ENCODE measurements at places on chromosomes 16 and 17. TPM values are rescaled to one million over a fixed set of nuclear protein-coding genes. Genes with fewer than 3 reads are reported as not detected.

DNA sequence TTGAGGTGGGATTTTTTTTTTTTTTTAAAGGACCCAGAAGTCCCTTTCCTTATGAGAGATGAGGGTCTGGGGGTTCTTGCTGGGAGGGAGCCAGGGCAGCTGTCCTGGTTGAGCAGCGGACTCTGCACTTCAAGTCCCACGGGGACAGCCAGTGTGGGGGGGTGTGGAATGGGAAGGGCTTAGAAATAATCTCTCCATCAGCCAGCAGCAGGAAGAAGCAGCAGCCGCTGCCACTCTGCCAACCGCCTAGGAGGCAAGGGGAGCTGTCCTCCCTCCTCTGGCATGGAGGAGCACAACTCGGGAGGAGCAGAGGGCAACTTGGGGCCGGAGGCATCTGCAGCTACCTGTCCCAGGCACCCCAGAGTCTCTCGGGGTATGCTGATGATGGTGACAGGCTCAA, at the start of gene KCNG4:
Gene KCNG4, minus strand, starts transcription at position 104 of the 400 bp plus-strand sequence. CDS start 2,527 bp downstream, outside the sequence.
- DNase-seq = no peak

DNA sequence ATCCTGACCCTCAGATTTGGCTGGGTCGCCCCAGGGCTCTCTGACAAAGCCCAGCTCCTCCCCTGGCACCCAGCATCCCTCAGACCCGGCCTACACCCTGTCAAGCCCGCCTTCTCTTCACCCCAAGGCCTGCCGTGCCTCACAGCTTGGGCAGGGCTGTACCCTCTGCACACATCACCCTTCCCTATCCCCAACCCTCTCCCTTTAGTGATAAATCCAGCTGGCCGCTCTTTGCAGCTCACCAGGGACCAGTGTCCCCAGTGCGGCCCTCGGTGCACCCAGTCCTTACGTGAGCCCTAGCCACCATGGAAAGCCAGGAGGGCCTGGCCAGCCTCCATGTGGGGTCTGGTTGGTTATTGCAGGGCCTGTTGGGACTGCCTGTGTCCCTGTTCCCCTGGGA, 74.5 kb downstream of the RAI1 start:
- DNase-seq = no peak

The SPATA32 gene
- not detected for polyA plus RNA-seq

DNA sequence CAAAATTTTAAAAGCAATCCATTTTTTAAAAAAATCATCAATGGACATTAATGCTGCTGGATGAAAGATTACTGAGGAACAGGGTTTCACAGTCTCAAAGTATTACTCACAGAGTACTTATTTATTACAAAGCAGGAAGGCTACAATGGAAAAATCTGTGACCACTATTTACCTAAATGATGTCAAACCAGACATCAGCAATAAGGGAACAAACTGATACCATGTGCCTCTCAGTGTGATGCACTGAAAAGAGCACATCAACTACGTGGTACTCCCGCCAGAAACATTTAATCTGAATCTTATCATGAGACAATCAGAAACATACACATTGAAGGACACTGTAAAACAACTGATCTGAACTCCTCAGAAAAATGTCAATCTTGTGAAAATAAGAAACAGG, 124.2 kb downstream of the PARN start:
- no peak for DNase-seq

The CCL4 gene
- 8.4 TPM for polyA plus RNA-seq

- DNase-seq = no peak
Measured at GRCh38 chr16:79926451-79927205, 326.1 kb upstream of the MAF start.

DNA sequence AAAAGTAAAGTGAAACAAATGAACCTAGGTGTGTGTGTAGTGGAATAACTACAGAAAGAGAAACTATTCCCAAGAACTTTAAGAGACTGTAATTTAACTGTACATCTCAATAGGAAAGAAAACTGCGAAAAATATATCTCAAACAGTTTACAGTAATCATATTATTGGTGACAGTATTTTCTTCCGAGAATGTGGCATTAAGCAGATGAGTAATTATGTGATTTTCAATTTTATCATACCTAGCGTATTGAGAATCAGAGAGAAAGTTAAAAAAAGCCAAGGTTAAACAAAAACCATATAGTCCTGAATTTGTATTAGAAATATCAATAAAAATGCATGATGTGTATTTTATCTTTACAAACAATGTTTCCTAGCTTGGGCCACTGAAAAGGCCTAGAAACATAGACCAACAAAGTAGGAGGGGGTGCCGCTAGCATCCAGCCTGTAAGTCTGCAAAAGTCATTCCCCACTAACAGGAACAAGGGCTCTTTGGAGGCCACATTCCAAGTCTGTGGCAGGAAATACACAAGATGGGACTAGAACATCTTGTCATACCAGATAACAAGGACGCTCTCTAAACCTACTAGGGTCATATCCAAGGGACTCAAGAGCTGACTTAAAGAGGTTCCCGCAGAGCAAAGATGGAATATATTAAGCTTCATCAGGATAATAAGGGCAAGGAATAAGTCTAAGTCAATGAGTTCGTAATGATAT, 20.5 kb downstream of the RNF157 start:
- no peak for DNase-seq

GRCh38 chr17:15233022-15233805, 31.9 kb downstream of the PMP22 start:
- DNase-seq = no peak

DNA sequence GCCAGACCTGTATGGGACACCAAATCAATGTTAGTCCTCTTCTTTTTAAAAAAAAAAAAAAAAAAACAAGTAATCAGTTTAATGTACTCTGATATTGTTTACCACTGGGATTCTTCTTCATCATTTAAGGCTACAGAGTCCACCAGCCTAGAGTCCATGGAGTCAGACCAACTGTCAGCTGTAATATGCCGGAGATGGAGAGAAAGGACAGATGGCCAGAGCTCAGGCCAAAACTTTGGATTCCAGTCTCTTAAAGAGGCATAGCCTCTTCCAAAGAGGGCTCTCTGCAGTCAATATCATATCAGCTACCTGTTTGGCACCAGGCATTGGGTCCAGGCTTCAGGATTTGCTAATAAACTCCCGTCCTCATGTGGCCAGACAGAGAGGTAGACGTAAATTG, 469.6 kb upstream of the HSBP1 start:
- DNase-seq = no peak

GRCh38 chr17:47095268-47095667, 93.8 kb downstream of the CDC27 start:
- no peak for DNase-seq

The EXOC7 gene
- polyA plus RNA-seq = 168 TPM

DNA sequence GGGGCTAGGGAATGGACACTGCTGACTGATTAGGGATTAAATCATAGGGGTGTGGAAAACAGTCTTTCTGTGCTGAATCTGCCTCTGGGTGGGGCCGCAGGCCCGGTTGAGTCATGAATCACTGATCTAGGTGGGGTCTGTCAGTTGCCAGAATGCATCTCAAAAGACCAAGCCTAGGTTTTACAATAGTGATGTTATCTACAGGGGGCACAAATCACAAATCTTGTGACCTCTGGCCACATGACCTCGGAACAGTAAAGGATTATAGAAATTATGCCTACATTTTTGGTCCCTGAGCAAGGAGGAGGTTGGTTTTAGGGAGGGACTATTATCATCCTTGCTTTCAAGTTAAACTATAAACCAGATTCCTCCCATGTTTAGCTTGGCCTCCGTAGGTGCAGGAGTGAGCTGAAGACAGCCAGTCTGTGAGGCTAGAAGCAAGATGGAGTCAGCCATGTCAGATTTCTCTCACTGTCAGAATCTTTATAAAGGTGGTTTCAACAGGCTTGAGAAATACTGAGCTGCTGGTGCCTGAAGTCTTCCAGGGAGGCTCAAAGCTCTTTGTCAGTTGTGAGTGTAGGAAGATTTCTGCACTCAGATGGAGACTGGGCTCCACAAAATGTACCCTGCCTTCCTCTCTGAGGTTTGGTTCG, 12.9 kb downstream of the GNGT2 start:
- DNase-seq = no peak

The KRT27 gene
- polyA plus RNA-seq = not detected

The CLEC18C gene
- polyA plus RNA-seq = 2.2 TPM

- no peak for DNase-seq
Measured at GRCh38 chr16:54442864-54443263, 156.3 kb upstream of the IRX3 start.

GRCh38 chr17:17924131-17924856, 47.9 kb downstream of the TOM1L2 start:
- no peak for DNase-seq

The KRT9 gene
- 0.11 TPM for polyA plus RNA-seq

The EXOC3L1 gene
- 5.4 TPM for polyA plus RNA-seq

GRCh38 chr17:40821536-40821935, 878 bp downstream of the KRT10 start:
- no peak for DNase-seq

The HOXB1 gene
- 0.32 TPM for polyA plus RNA-seq

DNA sequence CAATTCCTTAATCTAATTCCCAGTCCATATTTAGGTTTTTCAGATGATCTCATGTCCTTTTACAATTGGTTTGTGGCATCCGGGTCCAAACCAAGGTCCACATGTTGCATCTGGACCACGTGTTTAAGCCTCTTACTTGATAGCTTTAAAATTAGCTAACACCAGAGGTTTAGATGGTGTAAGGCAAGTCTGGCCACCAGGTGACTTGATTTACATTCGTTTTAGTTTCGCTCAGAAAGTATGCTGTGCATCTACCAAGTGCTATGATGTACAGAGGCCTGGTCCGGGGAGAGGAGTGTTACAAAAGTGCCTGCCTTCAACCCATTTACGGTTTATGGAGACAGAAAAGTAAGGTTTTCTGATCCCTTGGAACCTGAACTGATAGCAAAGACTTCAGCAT, 878 bp upstream of the DNAJA2 start:
- DNase-seq = no peak

- DNase-seq = no peak
Measured at GRCh38 chr17:32759476-32759875, 117.4 kb downstream of the MYO1D start.

- DNase-seq = no peak
Measured at GRCh38 chr16:3220839-3221238, 14.1 kb downstream of the ZNF200 start.

The PERCC1 gene
- 0.35 TPM for polyA plus RNA-seq

- no peak for DNase-seq
Measured at GRCh38 chr16:27468941-27469531, 67.1 kb downstream of the IL21R start.

DNA sequence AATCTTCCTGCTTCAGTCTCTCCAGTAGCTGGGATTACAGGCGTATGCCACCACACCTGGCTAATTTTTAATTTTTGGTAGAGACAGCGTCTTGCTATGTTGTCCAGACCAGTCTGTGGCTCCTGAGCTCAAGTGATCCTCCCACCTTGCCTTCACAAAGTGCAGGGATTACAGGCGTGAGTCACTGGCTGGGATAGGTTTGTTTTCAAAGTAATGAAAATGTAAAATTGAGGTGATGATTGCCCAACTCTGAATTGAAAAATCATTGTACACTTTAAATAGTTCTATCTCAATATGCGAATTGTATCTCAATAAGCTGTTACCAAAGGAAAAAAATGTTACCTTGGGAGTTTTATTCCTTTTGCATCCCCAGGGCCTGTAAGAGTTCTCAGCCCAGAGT, 1.2 kb upstream of the AMFR start:
- no peak for DNase-seq
